Fibroblast of lung (primary cell): ENCODE measurements at places on chromosomes 1 and 21.

- DNase-seq = no peak
These were observed 34.7 kb downstream of the SH3BP5L start for GRCh38 chr1:248791010-248791409.

- DNase-seq = no peak
These were observed 79.2 kb downstream of the ATP5PO start for GRCh38 chr21:33836408-33836807.

- no peak for DNase-seq
These were observed 2.9 kb downstream of the CD247 start for GRCh38 chr1:167515461-167515860.

GRCh38 chr1:194476872-194477271 is 1290.5 kb upstream of the B3GALT2 start:
- DNase-seq = no peak

- DNase-seq = peak; percentile 61
These were observed 19.8 kb downstream of the NPR1 start for GRCh38 chr1:153698020-153698922.

- DNase-seq = no peak
These were observed 26.3 kb upstream of the PCBP3 start for GRCh38 chr21:45617021-45617921.

- no peak for DNase-seq
These were observed 125.9 kb upstream of the ZBTB40 start for GRCh38 chr1:22325531-22326371.

DNA sequence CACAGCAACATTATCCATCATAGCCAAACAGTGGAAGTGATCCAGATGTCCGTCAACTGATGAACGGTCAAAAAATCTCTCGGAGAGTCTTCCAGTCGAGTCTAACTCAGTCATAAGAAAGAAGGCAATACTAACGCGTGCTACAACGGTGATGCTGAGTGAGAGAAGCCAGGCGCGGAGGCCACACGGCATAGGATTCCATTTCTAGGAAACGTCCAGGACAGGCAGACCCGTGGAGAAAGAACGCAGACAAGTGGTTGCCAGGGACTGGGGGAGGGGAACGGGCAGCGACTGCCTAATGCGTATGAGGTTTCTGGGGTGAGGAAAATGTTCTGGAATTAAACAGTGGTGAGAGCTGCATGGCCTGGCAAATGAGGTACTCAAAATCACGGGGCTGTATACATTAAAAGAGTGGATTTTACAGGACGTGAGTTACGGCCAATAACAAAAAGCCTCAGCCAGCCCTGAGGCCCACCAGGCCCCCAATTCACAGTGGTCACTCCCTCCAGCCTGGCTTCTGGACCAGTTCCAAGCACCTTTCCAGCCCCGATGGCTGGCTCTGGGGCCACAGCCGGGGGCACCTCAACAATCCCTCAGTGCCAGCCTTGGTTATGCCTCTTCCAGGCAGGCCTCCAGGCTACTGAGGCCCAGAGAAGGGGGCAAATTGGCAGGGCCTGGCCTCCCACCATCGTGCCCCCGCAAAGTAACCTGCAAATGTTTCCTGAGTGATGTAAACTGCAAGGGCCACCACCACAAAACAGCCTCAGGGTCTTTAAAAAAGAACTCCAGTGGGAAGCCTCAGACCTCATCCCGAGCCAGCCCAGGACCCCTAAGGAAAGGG is 3.4 kb downstream of the WNT9A start:
- peak; percentile 8 for DNase-seq

DNA sequence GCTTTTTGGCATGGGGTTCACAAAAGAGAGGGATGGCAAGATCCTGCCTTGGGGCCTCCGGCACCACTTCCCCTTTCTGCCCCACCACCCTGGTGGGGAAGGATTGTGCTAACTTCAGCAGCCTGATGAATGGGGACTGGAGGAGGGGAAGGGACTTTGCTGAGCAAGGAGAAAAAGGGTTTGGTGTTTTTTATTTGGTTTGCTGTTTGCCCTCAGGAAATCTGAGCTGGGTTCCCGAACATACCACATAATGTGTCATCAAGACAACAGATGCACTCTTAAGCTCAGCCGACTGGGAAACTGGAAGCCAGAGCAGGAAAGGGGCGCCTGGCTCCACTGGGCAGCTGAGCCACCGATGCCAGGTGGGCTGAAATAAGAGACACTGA is 19.8 kb downstream of the OLFML2B start:
- peak; percentile 87 for DNase-seq

- no peak for DNase-seq
These were observed 51.3 kb downstream of the PTP4A2 start for GRCh38 chr1:31886866-31887265.

- DNase-seq = no peak
These were observed 19.0 kb downstream of the CHIA start for GRCh38 chr1:111309690-111310089.

DNA sequence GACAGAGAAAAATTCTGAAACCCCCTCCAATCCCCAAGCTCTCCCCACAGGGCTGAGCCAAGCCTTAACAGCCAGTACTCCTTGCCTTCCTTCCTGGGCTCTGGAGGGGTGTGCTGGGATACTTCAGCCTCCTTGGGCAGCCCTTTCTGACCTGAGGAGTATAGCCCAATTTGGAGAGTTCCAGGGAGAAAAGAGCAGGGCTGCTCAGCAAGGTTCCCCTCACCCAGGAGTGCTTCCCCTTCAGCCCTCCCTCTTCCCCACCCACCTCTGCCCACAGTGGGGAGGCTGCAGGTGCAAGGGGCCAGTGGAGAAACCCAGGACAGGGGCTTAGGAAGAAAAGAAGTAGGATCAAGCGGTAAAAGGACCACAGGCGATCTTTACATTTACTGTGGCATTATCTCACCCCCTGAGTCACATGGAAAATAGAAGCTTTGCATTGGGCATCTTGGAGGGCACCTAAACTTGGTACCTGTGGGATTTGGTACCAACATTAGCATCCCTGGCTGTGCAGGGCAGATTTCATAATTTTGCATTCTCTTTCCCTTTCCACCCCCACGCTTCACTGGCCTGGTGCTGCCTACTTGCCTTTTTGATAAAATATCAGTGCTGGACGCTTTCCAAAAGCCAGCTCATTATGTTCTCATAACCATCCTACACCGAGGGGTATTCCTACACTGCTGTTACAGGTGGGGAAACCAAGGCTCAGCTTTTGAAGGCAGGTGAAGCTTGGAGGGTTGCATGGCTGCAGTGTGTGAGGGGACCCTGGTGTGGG is 2.8 kb upstream of the ADORA1 start:
- no peak for DNase-seq

GRCh38 chr1:116710420-116711262 is 43.1 kb upstream of the IGSF3 start:
- no peak for DNase-seq

DNA sequence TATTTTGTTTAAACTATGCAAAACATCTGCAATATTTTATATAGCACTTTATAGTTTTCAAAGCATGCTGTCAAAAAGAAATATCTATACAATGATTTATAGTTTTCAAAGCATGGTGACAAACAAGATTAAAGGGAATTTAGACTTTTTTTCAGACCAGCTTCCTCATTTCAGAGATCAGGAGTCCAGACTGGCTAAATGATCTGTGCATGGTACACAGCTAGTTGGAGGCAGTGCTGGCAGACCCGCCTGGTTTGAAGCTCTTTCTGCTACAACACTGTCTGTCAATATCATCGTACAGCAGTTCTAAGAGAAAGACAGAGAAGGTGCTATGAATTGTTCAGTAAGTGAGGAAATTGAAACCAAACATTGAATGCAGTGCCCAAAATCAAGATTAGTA is 479.0 kb downstream of the PTBP2 start:
- DNase-seq = no peak

DNA sequence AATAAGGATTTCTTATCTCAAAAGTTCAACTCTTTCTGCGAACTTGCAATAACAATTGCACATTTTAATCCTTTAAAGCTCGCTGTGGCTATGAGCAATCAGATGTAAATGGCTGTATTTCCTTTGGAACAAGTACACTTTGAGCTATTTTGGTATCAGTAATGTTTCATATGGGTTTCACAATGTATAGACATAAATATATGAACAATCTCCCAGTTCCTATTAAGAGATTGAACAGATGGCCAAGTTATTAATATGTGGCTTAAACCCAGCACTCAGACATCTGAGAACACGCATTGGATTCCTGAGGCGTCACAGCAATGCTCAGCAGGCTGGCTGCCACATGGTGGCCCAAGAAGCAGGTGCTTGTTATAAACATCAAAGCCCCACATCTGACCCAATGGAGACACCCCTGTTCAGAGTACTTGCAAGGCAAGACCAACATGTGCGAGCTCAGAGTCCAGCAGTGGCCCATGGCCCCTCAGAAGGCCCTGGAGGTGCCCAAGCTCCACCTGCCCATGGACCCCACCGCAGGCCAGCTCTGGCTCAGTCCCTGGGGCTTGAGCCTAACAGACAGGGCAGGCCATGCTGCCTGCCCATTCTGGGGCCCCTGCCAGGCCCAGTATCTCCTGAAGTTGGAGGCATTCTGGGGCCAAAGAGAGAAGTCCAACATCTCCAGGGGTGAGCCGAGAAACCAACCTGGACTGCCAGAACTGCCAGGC is 23.7 kb downstream of the PSMG1 start:
- DNase-seq = no peak

GRCh38 chr1:236623371-236624166 is 19.3 kb upstream of the HEATR1 start:
- DNase-seq = no peak

DNA sequence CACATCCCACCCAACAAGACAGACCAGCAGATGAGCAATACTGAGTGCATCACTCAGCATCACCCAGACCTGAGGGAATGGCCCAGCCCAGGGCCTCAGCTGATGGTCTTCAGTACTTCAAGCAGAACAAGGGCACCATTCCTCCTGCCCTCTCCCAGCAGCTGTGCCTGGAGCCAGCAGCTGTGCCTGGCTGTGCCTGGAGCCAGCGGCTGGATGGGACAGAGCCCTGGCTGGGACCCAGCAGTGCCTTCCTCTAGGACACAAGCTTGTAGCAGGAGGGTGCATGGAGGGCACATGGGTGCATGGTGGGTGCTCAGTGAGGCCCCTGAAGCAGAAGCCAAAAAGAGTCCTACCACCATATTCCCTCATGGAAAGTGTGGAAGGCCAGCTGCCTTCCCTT is 583.8 kb downstream of the NPHP4 start:
- no peak for DNase-seq

GRCh38 chr1:157806431-157807149 is 13.3 kb downstream of the FCRL1 start:
- DNase-seq = no peak

DNA sequence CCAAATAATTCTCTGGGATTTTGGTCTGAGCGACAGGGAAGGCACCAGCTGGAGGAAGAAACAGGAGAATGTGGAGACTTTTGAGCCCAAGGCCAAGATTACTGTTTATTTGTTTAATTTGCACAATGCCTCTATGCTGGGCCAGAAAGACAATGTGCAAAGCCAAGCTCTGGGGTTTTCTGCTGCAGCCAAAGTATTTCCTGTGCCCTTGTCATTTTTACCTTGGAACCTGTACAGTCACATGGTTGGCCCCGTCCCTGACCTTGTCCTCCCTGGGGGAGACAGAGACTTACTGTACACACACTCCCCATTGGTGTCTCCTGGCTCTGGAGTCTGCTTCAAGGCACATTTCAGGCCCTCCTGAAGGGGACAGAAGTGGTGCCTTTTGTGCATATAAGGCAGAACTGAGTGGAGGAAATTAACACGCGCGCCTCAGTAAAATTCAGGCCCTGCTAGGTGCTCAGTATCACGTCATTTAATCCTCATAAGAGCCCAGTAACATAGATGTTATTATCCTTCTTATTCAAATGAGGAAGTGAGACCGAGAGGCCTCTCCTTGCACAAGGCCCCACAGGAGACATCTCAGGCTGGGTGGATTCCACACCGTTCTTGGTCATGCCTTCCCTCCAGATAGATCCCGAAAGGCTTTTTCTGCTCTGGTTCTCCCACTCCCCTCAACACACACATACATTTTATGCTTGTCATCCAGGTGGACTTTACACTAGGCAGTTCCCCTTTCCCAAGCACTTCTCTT is 21.1 kb downstream of the C1orf115 start:
- DNase-seq = no peak

DNA sequence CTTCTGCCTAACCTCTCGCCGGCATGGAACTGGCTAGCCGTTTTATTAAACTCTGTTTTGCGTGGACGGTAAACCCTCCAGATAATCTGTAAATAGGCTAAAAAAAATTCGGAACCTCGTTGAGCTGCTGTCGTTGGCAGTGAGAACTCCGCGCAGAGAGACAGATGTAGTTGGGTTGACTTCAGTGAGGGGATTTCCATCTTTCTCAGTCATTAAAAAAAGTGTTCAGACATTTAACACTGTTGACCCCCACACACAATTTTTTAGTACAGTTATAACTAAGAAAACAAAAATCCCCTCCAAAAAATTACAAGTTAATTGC is 464 bp downstream of the PARK7 start:
- no peak for DNase-seq

GRCh38 chr1:231041719-231042261 is 1.7 kb upstream of the FAM89A start:
- DNase-seq = no peak

- DNase-seq = peak; percentile 52
These were observed 39.5 kb downstream of the TOR3A start for GRCh38 chr1:179121159-179121938.

GRCh38 chr1:2377751-2378440 is 13.5 kb downstream of the MORN1 start:
- no peak for DNase-seq

GRCh38 chr1:8259498-8260290 is 58.2 kb upstream of the SLC45A1 start:
- DNase-seq = peak; percentile 85

DNA sequence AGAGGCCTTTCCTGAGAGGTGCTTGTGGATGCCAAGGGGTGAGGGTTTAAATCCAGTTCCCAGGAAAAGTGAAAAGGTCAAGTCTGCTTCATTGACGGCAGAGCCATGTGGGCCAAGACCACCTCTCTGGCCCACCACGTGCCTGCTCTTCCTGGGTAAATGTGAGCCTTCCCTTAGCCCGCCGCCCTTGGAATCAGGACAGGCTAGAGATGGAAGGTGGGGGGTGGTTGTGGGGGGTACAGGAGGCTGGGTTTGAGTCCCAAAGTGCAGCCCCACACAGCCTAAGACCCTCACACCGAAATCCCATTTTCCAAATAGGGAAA is 104.4 kb downstream of the EPHB2 start:
- no peak for DNase-seq

DNA sequence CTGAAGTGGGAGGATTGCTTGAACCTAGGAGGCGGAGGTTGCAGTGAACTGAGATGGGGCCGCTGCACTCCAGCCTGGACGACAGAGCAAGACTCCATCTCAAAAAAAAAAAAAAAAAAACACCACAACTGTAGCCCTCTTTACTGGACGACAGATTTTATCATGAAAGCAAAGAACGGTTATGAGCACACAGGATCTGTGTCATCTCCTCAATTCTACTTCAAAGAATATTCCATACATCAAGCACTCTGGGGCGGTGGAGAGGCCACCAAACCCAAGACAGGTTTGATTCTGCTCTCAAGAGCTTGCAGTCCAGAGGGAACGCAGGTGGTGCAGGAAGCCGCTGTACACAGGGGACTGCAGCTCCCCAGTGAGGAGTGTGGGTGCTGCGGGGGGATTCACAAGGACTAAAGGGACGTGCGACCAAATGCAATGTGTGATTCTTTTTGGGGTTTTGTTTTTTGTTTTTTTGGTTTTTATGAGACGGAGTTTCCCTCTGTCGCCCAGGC is 110.1 kb downstream of the SPSB1 start:
- DNase-seq = no peak
